ENCODE measurements at places on chromosomes 5 and 9.

DNA sequence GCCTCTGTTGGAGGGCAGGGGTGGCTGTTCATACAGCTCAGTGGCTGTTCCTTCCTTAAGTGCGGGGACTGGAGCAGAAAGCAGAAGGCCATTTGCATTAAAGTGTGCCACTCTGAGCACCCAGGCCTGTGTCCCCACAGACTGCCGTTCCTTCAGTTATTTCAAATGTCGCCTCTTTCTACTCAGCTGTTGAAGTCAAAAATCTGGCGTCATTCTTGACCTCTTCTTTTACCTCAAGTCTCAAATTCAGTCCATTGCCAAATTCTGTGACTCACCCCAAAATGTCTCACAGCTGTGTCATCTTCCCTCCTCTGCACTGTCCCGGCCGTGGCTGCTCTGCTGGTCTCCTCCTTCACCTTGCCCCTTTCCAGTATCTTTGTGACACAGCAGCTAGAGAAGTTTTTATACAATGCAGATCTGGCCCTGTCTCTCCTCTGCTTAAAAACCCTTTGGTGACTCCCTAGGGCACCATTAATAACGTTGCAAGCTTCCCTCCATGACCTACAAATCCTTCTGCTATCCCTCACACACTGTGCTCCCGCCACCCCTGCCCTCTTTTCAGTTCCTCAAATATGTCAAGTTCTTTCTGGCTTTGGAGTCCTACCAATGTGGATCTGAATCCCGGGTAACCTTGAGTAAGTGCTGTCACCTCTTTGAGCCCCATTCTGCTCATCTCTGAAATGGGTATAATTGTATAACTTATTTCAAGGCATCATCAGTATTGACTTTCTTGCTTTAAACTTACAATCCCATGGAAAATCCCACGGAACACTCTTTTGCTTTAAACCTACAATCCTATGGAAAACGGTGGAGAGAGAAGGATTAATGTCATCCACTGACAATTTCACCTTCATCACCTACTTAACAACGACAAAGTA, 98.3 kb upstream of the BOD1 start:
- DNase-seq, result no peak

DNA sequence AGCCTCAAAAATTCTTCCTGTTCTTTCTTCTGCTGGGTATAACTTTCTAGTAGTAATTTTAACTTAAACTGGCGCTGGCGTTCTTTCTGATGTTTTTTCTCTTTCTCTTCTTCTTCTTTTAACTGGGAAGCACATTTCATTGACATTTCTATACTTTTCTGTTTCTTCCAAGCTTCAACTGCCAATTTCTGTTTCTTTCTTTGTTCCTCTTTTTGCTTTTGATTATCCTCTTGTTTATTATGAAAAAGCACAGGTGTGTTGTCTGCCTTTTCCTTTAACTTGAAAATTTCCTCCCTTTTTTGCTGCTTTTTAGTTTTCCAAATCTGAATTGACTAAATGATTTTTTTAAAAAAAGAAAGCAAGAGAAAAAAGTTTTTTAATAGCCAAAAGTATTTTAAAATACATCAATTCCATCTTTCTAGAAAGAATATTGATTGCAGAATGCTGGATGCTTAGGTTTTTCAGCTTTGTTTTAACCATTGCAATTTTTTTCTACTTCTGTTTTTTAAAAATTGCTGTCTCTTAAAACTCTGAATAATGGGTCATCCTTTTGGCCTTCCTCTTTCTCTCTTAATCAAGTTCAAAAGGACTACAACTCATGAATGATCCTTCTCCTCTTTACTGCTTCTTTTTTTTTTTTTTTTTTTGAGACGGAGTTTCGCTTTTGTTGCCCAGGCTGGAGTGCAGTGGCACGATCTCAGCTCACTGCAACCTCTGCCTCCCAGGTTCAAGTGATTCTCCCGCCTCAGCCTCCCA, 8.8 kb upstream of the PGGT1B start:
- DNase-seq, result no peak

GRCh38 chr5:143263272-143263810, 140.1 kb downstream of the NR3C1 start:
- no peak for DNase-seq

GRCh38 chr5:178081571-178082243, 31.6 kb upstream of the N4BP3 start:
- DNase-seq, result no peak

GRCh38 chr5:59745415-59745863, 148.1 kb downstream of the PDE4D start:
- DNase-seq, result no peak

Data from NCI-H1092 treated with DMSO at 0.1 percent for 48 hours (cell line).